Aortic smooth muscle cell (primary cell): ENCODE measurements at places on chromosomes 7 and 10. TPM values are rescaled to one million over a fixed set of nuclear protein-coding genes. Genes with fewer than 3 reads are reported as not detected.

IFIT3 gene
- 20.2 and 32.0 TPM in 2 replicates for total RNA-seq

CALCR gene
- not detected in 2 replicates for total RNA-seq

SFRP5 gene
- total RNA-seq: not detected in 2 replicates

GIMAP2 gene
- total RNA-seq: 0.68 and 1.6 TPM in 2 replicates

GSTO1 gene
- total RNA-seq: 230 and 354 TPM in 2 replicates

CALY gene
- not detected in 2 replicates for total RNA-seq

TMEM184A gene
- total RNA-seq: not detected in 2 replicates

HTRA1 gene
- total RNA-seq: 235 and 353 TPM in 2 replicates

CPEB3 gene
- 0.79 and 1.2 TPM in 2 replicates for total RNA-seq

C7orf57 gene
- under 0.01 TPM in 1 of 2 replicates, not detected in the other for total RNA-seq
